ENCODE measurements at places on chromosomes 7 and 10.

GRCh38 chr7:140059273-140060242 is 3.2 kb downstream of the PARP12 start:
- DNase-seq, result no peak

DNA sequence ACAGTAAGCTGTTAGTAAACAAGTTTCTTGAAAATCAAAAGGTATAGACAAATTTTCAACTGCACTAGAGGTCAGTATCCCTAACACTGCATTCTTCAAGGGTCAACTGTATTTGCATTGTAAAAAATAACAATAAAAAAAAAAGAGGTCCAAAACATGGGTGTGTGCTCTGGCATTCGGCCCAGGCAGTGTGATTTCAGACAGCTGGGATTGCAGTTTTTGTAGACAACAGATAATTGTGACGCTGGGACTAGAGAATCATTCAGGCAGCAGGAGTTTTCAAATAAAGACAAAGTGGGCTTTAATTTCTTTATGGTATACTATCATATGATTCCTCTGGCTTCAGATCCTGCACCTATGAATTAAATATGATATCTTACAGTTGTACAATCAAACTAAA is 543.2 kb upstream of the SEMA3D start:
- no peak for DNase-seq

- no peak for DNase-seq
Measured at GRCh38 chr10:70651661-70652060, 20.6 kb upstream of the ADAMTS14 start.

GRCh38 chr10:103757531-103758293 is 97.7 kb downstream of the SH3PXD2A start:
- peak; percentile 76 for DNase-seq

DNA sequence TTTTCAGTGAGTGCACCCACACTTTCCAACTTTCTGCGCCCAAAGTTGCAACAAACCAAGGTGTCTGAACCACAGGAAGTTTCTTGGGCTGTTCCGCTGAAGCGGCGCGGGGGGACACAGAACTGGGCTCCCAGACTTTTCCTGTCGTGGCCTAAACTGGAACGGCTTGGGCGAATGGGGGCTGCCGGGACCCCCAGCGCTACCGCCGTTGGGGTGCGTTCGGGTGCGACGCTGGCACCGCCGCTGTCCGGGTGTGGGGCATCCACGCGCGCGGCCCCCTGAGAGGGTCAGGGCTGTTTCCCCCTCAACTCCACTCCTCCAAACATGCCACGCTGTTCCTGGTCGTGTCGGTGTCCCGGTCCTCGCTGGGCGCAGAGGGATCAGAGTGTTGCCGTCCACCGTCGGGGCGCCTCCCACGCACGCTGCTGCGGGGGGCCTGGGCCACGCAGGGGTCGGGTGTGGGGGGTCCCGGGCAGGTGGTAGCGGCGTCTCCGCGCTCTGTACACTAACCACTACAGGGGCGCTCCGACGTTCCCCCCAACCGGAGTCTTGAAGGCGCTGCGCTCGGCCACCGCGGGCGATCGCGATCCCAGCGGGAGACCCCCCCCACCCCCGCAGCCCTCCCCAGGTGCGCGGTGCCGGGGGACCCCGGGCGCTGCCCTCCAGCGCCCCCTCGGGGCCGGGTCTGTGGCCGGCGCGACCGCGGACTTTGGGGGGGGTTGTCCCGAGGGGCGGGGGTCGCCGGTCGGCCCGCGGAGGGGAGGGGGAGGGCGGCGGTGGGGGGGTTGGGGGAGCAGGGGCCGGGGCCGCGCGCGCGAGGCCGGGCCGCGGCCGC is 2.2 kb upstream of the CUX1 start:
- peak; percentile 49 for DNase-seq

All from stimulated activated CD4-positive, alpha-beta T cell treated with anti-CD3 and anti-CD28 coated beads, Interleukin-12 subunit alpha, Interleukin-12 subunit beta, amount 100 ng/mL, for 48 hours (primary cell).